ENCODE measurements at places on chromosomes 2 and 18.

DNA sequence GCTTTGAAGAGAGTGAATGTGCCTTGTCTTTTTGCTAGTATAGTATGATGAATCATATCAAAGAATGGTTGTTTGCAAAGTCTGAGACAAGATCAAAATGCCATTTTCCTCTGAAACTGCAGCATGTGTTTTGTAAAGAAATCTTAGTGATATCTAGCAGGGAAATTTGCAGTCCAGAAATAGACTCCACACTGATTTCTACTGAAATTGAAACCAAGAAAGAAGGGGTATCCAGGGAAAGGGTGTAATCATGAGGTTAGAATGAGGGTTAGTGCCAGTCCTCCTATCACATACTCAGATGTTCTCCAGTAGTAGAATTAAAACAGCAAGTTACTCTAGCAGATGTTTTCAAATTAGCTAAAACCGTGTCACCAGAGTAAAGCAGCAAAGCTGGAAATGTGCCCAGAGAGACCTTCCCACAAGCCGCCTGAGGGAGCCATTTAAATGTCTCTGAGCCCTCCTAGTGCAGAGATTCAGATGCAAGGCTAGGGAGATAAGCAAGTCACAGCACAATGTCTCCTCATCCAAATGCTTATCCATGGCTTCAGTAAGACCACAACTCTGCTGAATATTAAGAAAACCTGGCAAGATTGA is 4.9 kb downstream of the DLGAP1 start:
- no peak for DNase-seq

DNA sequence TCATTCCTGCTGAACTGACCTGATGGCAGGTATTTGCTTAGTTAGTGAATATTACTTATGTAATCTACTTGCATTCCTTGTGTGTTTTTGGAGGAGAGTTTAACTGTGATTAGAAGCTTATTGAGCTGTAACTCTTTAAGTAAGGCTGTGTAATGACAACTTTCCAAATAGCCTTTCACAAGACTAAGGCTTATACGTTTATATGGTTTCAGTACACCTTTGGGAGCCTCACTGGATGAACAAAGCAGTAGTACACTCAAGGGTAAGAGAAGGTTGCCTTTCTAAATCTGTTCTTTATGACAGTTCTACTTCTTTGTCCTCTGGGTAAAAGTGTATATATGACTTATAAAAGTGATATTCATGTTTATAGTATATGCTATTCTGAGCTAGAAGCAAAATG is 4.3 kb downstream of the ITPRID2 start:
- no peak for DNase-seq

GRCh38 chr2:39000552-39000951 is 110.9 kb downstream of the ARHGEF33 start:
- DNase-seq: no peak

GRCh38 chr18:25164211-25164847 is 187.6 kb downstream of the ZNF521 start:
- no peak for DNase-seq

DNA sequence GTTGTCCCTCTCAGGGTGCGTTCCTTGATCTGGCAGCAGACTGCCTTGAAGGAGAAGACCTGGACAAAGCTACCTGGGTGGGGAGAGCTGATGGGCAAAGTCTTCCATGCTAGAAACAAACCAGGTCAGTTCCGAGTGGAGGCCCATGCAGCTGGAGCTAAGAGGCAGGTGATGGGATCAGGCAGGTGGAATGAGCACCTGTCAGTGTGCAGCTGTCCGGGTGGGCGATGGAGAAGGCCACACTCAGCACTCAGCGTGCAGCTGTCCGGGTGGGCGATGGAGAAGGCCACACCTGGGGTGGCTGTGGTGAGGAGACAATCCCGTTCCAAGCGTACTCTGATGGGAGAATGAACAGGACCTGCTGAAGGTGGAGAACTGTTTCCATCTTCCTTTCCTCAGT is 237.3 kb upstream of the MYT1L start:
- no peak for DNase-seq

Measured in non-pigmented ciliary epithelial cell (primary cell).